ENCODE measurements at places on chromosomes 2 and 18.

DNA sequence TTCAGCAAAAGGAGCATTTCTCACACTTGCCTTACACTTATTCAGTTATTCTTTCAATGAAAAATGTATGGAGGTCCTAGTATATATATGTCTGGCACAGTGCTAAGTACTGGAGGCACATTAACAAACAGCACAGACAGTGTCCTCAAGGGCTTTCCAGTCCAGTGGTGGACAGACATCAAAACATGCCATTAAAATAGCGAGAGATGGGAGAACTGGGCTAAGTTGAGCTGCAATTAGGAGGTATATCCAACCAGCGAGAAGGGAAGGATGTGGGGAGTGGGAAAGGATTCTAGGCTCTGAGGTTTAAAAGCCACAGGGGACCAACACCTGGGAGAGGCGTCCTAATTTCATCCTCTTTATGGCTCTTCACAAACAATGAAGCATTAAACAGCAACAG lies 127.5 kb upstream of the TTC39C start:
- no peak for DNase-seq

- DNase-seq: no peak
Observed at GRCh38 chr2:112311932-112312331, 36.5 kb downstream of the ZC3H6 start.

DNA sequence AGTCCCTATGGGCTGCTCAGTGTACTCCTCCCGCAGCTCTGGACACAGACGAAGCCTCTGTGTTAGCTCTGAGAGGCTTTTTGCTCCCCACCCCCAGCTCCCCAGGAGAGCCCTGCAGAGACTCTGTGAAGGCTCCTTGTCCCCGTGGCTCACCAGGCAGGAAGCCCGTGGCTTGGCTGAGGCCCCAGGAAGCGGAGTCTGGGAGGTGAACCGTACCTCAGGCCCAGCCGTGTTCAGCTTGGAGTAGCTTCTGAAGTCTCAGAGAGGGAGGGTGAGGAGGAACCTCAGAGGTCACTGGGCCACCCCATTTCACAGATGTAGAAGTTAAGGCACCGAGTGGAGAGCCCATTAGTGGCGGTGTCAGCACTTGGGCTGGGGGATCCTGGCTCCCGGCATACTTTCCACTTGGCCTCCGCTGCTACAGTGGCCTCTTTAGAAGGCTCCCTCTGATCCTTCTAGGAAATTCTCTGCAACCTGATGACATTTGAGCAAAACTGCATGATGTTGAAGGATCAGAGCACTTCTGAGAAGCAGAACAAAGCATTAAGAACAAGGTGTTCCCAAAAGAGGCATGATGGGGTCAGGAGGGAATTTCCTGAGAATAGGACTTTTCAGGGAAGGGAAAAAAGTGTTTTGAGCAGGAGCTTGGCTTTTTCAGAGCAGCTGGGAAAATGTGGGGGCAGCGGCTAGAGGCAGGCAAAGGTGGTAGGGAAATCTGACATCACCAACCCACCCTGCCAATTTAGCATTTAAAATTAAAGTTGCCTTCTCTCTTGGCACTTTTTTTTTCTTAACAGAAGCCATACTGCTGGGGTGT lies 79.1 kb downstream of the MCFD2 start:
- no peak for DNase-seq

DNA sequence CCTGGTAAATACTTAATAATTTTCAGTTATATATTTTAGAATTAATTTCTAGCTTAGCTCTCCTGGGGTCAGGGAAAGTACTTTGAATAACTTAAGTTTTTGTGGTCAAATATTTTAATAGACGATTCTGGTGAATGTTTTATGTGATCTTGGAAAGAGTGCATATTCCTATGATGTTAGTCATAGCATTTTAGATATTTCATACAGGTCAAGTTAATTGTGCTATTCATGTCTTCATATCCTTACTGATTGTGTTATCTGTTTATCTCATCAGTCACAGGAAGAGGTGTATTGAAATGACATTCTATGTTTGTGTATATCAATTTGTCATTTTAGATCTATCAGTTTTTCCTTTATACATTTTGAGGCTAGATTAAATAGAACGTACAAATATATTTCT lies 576.2 kb downstream of the CPS1 start:
- DNase-seq: no peak

DNA sequence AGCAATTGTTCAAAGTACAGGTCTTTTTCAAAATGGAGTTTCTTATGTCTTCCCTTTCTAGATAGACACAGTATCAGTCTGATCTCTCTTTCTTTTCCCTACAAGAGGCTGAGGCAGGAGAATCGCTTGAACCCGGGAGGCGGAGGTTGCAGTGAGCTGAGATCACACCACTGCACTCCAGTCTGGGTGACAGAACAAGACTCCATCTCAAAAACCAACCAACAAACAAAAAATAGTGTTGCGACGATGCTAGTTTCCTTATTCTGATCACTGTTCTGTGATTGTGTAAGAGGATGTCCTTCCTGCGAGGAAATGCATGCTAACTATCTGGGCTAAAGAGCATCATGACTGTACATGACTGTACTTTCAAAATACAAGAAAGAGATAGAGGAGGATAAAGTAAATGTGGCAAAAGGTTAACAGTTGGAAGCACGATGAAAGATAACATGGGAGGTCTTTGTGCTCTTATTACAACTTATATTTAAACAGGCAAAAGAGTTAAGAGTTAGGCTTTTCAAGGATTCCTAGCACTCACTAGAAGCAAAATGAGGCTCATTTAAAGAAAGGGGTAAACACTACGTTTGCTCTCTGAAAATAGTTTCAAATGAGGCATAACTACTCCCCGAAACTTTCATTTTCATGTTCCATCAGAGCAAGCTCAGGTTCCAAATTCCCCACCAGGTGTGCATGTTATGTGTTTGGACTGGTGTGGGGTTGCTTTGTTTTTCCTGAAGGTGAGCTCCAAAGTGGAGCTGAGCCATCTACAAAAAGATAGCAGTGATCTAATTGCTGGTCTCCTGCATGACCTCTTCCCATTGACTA lies 23.8 kb downstream of the SOWAHC start:
- DNase-seq: no peak

- no peak for DNase-seq
Observed at GRCh38 chr2:96315400-96316071, 9.6 kb upstream of the ITPRIPL1 start.

DNA sequence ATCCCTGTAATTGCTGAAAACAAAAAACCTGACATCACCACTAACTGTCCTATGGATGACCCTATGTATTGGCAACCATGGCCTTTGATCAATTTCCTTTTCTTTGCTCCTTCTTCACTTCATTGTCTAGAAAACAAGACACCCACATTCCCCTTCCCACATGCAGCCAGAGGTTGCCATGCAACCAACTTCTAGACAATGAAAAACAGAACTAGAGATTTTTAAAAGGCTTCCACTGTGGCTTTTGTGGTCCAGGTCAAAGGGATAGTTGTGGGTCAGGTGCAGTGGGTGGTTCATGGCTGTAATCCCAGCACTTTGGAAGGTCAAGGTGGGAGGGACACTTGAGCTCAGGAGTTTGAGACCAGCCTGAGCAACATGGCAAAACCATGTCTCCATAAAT lies 139.3 kb upstream of the DOK6 start:
- no peak for DNase-seq

DNA sequence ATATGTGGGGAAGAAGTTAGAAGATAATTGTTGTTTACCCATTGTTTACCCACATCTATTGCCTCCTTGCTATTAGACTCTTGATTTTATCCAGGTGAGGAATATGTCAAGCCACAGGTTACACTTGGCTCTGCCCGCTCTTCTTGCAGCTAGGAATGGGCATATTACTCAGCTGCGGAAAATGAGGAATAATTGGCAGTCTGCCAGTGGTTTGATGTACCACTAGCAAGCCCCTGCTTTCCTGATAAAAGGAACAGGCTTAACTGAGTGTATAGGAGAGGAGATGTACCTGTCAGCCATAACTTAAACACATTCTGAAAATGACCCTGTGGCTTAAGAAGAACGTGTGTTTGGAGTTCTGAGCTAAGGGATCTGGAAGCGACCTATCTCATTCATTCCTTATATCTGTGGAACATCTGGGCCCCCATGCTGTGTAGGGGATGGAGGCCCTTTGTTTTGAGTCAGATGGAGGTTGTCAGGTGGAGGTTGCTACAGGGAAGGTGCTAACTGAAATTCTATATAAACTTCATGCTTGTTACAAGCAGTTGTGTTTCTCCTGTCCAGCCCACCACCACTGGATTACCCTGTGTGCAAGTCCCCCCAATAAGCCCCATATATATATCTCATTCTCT lies 4.6 kb upstream of the FMNL2 start:
- no peak for DNase-seq

DNA sequence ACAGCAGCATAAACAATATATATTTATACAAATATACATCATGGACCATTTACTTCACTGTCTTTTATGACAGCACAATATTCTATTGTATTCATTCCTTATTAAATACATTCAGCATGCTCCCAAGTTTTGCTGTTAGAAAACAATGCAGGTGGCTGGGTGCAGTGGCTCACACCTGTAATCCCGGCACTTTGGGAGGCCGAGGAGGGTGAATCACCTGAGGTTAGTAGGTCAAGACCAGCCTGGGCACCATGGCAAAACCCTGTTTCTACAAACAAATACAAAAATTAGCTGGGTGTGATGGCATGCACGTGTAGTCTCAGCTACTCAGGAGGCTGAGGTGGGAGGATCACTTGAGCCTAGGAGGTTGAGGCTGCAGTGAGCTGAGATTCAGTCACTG lies 39.0 kb downstream of the NPC1 start:
- no peak for DNase-seq

GRCh38 chr2:207746131-207746530 lies 23.6 kb downstream of the FZD5 start:
- no peak for DNase-seq

GRCh38 chr2:22946553-22946952 lies 438.4 kb upstream of the KLHL29 start:
- no peak for DNase-seq

Measured in activated CD4-positive, alpha-beta T cell treated with anti-CD3 and anti-CD28 coated beads, Interleukin-2, amount 50 U/mL, for 24 hours (primary cell).